ENCODE measurements at places on chromosomes 4 and X. TPM values are rescaled to one million over a fixed set of nuclear protein-coding genes. Genes with fewer than 3 reads are reported as not detected.
A peak's percentile ranks its signal among the peaks of the same experiment; 100 is the strongest.

DNA sequence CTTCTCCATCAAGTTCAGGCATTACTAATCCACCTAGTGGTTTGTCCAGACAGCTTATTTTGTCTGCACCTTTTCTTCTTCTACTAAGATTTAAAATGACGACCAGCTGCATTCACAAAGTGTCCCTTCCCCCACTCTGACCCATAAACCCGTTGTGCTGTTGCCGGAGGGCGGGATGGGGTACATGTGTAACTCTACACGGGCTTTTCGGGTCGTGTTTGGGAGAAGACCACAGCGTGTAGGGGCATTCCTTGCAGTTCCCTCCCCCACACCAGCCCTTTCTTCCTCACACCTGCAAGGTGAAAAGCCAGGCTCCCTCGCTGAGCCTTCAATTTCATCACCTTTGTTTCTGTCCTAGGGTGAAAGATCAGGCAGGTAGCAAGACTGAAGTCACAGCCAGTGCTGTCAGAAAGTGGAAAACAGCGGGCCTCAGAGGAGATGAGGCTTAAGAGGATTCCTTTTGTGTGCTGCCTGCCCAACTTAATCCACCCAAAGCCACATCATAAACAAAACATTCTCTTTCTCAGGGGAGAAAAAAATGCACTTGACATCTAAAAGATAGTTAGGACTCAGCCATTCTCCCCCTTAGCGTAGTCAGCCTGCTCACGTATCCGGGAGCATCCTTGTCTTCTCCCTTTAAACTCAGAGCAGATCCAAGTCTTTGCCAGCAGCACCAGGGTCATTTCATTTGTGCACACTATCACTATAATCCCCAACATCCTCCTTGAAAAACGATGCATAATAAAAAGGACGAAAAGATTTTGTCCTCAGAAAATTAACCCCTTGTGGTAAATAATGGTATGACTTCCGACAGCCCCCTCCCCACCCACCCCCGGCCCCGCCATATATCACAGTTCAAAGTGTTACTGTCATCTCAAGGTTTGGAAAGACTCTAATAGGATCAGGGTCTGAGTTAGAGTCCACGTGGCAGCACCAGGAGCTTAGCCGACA is 599.0 kb downstream of the RAB28 start:
- DNase-seq: no peak

- DNase-seq: no peak
Measured at GRCh38 chr4:53841711-53842110, 222.7 kb downstream of the CHIC2 start.

GRCh38 chr4:14008494-14008893 is 381.0 kb upstream of the BOD1L1 start:
- DNase-seq: no peak

GRCh38 chrX:153449368-153450113 is 3.7 kb upstream of the TREX2 start:
- no peak for DNase-seq

DNA sequence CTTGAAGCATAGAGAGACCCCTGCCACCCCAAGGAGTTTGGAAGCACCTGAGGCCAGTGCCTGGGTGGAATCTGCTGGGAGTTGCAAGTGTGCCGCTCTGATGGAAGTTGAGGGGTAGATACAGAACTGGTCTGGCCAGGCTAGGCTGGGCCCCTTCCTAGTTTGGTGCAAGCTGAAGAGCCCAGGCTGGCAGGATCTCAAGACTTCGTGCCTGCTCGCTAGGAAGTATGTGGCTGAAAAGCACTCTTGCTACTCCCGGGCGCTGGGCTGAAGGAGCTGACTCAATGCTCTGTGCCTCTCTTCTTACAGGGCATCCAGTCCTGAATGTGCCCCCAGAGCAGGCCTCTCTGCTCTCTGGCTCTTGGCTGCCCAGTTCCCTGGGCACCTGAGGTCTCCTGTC is 51.7 kb upstream of the PJA1 start:
- DNase-seq: no peak

- no peak for DNase-seq
Measured at GRCh38 chr4:38857354-38858096, 908 bp upstream of the TLR6 start.

DNA sequence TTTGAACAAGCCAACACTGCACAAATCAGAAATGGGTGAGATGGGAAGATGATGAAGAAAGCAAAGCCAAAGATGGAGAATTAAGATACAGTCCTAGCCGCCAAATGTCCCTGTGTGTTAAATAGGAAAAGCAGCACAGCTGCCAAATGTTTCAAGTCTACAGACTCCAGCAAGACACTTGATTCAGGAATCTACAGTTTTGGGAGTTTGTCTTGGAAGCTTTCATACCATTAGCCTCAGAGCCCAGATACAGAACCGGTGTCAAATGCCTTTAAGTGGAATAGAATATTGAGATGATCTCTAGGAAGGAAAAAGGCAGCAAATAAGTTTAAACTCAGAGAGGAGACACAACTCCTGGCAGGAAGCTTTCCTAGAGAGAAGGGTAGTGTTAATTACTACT is 30.3 kb downstream of the OPHN1 start:
- DNase-seq: no peak

GRCh38 chrX:44971674-44972073 is 98.7 kb downstream of the KDM6A start:
- no peak for DNase-seq

DNA sequence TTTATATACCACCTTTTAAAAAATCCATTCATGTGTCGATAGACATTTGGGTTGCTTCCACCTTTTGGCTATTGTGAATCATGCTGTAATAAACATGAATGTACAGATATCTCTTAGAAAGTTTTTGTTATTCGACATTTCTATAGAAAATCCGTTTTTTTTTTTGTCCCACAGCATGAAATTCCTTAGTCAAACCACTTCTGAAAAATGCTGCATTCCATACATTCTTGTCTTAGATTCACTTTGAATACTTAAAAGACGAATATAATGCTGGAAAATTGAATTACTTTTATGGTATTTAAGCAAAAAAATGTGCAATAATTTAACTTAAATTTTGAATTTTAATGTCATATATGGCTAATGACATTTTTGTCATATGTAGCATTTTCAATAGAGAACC is 1345.5 kb downstream of the TECRL start:
- no peak for DNase-seq

GRCh38 chr4:89829470-89830138 is 7.4 kb downstream of the SNCA start:
- no peak for DNase-seq

GRCh38 chrX:102043380-102043779 is 82.1 kb upstream of the TCEAL2 start:
- peak; percentile 25 for DNase-seq

- DNase-seq: no peak
Measured at GRCh38 chr4:38330321-38330720, 333.7 kb upstream of the KLF3 start.

- no peak for DNase-seq
Measured at GRCh38 chrX:48833542-48834138, 1.8 kb downstream of the PCSK1N start.

- no peak for DNase-seq
Measured at GRCh38 chr4:1541449-1542225, 135.4 kb upstream of the NKX1-1 start.

DNA sequence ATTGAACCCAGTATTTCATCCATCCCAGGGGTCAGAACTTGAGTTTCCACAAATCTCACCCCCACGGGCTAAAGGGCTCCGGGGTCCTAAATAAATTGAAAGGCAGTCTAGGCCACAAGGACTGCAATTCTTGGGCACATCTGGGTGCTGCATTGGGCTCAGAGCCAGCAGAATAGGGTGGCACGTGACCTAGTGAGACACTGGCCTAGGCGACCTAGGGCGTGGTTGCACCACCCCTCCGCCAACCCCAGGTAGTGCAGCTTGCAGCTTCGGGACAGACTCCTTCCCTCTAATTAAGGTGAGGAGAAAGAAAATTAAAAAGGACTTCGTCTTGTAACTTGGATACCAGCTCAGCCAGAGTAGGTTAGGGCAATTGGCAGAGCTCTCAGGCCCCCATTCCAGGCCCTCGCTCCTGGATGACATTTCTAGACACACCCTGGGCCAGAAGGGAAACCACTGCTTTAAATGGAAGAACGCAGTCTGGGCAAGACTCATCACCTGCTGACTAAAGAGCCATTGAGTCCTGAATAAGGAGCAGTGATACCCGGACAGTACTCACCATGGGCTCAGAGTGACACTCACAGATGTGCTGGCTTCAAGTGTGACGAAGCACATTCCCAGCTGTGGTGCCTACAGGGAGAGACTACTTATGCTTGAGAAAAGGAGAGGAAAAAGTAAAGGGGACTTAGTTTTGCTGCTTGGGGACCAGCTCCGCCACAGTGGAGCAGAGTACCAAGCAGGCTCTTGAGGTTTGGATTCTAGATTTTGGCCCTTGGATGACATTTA is 735.4 kb downstream of the FSTL5 start:
- no peak for DNase-seq

GRCh38 chr4:110198435-110199416 is at the start of gene ELOVL6:
Gene ELOVL6, minus strand, starts transcription at chr4:110198615. Its CDS starts 280 bp downstream, at chr4:110198335.
- peak; percentile 80 for DNase-seq

- no peak for DNase-seq
Measured at GRCh38 chr4:71095545-71095944, 102.1 kb downstream of the DCK start.

DNA sequence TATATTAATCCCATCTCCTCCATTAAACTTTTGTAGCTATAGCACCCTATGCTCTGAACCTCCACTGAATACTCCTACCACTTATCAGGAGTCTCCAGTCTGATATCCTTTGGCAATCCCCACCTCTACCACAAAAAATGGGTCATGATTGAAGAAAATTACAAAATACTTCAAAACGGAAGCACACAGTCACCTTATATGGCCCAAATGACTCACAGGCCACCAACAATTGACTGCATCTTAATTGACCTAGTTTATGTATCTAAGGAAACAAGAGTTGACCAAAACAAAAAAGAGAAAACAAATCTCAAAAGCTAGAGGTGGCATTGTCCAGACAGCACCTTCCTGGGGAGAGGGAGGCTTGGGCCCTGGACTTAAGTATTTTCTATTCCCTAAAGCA is 120.0 kb upstream of the DIAPH2 start:
- DNase-seq: no peak

DNA sequence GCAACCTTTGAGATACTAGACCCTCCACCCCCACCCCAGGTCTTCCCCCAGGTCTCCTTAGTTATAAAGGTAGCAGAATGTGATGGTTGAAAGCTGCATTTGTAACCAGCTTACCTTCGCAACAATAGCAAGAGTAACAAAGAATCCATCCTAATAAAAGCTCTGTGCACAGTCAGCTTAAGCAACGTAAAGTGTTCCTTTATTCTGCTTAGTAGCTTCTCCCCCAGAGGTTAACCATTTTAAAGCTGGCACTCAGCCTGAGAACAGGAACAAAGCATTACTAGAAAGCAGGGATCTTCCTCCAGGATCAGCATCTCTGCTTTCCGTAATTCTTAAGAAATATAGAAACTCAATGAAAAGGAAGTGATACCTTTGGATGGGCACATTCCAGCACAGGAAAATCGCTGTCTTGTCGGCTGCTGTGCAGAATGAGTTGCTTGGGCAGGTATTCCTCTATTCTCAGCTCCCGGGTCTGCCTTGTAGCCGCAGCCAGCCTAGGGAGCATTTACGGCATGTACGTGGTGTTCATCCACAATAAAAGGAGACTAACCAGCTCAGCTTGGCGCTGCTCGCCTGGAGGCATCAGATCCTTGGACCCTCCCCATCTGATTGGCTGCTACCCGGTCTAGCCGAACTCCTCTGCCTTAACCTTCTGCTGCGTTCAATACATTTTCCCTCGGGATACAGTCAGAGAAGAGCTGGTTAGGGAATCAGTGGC is 113.0 kb upstream of the TLR3 start:
- DNase-seq: no peak

GRCh38 chr4:124839786-124840390 is 127.4 kb upstream of the ANKRD50 start:
- no peak for DNase-seq

DNA sequence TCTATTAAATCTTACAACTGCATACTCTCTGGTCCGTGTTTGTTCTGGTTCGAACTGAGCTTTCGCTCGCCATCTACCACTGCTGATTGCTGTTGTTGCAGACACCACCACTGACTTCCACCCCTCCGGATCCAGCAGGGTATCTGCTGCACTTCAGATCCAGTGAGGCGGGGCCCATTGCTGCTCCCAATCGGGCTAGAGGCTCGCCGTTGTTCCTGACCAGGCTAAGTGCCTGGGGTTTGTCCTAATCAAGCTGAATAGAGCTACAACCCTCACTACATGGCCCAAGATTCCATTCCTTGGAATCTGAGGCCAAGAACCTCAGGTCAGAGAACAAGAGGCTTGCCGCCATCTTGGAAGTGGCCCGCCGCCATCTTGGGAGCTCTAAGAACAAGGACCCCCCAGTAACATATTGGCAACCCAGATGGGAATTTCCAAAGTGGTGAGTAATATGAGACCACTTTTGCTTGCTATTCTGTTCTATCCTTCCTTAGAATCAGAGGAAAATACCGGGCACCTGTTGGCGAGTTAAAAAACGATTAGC is 43.3 kb downstream of the ENOPH1 start:
- no peak for DNase-seq

DNA sequence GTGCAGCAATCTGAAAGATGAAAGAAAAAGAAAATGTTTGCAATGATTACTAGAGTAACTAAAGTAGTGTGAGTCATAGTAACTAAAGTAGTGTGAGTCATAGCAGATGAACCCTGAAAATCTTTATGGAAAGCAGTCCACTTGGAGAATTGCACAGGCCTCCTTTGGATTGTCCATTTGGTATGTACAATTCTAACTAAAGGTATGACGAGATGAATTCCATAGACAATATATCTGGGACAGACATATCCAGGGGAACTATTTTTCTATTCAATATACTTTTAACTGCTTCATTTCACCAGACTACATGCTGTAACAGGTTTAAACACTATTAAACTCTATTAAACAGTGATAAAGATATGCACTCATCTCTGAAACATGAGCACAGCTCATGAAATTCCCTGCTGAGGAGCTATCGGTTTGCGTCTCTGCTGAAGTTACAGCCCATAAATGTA is 798.7 kb downstream of the PCDH7 start:
- DNase-seq: no peak

- peak; percentile 42 for DNase-seq
Measured at GRCh38 chr4:4339504-4340085, 47.3 kb upstream of the NSG1 start.

DNA sequence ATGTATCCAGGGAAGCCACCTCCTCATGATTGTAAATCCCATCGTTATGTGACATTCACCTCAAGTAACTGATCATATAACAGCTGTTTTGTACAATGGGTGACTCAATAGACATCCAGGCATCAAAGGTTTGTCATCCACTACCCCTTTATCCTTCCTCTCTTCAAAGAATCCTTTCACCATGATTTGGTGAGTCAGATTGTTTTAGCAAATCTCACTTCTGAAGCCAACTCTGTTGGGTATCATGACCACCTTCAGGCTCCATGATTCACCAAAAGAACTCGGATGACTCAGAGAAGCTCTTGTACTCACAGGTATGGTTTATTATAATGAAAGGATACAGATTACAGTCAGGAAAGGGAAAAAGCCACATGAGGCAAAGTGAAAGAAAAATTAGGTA is 132.1 kb downstream of the PWWP3B start:
- no peak for DNase-seq

GRCh38 chr4:55947912-55948725 is 626 bp upstream of the CEP135 start:
- DNase-seq: no peak

- DNase-seq: no peak
Measured at GRCh38 chr4:23114538-23114937, 421.8 kb downstream of the GBA3 start.

SULT1E1 gene
- total RNA-seq: not detected

TRO gene
- total RNA-seq: 4.2 TPM

TEX13C gene
- total RNA-seq: not detected

LRRC66 gene
- total RNA-seq: 0.14 TPM

PKD2 gene
- total RNA-seq: 17.9 TPM

GAGE1 gene
- not detected for total RNA-seq

FGB gene
- total RNA-seq: not detected

OTUD6A gene
- total RNA-seq: not detected

UGDH gene
- total RNA-seq: 17.8 TPM

VCX3B gene
- not detected for total RNA-seq

SSX1 gene
- total RNA-seq: not detected

Data from spleen (tissue), 13 donors.